ENCODE measurements at places on chromosomes 6 and 20.

- peak; percentile 46 for ATAC-seq
These were observed 70.2 kb downstream of the PERP start for GRCh38 chr6:138037009-138037504.

DNA sequence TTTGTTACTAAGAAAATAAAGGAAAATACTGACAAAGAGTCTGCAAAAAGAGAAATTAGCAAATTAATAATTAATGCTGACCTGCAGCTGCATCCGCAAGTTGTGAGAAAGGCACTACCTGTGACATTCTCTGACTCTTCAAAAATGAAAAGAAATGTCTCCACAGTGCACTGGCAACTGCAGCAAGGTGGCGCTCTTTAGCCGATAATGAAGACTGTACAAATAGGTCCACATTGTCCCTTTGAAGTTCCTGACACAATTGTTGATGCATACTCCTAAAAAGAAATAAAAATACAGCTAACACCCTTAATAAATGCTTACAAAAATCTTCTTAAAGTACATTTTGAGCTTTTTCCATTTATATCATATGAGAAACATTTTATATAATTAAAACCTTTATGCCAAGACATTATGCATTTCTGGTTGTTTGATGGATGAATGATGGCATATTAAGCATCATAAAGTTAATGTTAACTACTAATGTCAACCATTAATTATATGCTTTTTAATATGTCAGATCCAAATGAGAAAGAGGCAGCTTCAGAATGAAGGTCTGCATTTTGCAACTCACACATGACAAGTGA lies 96.5 kb downstream of the MMS22L start:
- peak; percentile 68 for ATAC-seq

DNA sequence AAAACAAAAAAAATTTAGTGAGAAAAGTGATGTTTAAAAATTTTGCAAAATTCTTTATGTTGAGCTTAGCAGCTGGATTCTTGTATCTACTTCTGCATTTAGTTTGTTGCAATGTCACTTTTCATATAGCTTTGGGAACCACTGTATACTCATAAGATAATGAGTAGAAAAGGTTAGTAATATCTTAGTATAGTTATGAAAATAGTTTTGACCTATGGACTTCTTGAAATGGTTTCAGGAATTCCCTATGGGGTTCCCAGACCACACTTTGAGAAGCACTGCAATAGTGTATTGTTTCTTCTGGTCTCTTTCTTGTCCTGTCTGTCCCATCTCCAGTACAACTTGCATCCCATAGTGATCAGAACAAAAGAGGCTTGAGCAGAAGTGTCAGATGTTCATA lies 29.4 kb downstream of the PPP1R16B start:
- ATAC-seq: no peak

GRCh38 chr6:162798546-162799266 lies 70.9 kb downstream of the PACRG start:
- no peak for ATAC-seq

DNA sequence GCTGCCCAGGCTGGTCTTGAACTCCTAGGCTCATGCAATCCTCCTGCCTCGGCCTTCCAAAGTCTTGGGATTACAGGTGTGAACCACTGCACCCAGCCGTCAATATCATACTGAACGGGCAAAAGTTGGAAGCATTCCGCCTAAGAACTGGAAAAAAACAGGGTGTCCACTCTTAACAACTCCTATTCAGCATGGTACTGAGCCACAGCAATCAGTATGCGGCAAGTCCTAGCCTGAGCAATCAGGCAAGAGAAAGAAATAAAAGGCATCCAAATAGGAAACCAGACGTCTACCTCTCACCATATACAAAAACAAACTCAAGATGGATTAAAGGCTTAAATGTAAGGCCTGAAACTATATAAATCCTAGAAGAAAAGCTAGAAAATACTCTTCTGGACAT lies 83.1 kb downstream of the FKBP5 start:
- no peak for ATAC-seq

GRCh38 chr6:72739368-72739779 lies 117.5 kb downstream of the KCNQ5 start:
- no peak for ATAC-seq

DNA sequence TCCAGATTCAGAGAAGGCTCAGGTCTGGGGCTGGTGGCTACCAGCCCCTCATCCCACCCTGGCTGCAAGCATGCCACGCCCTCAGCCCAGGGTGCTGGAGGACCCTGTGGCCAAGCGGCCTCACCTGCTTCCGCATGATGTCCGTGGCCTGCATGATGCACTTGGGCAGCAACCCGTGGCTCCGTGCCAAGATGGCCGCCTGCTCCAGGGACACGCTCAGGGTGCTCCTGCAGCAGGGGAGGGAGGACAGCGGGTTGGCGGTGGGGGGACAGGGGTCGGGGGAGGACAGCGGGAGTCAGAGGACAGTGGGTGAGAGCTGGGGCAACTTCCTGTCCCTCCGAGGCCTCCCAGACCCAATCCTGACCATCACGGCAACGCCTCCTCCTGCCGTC lies 200.1 kb downstream of the PREX1 start:
- ATAC-seq: no peak

DNA sequence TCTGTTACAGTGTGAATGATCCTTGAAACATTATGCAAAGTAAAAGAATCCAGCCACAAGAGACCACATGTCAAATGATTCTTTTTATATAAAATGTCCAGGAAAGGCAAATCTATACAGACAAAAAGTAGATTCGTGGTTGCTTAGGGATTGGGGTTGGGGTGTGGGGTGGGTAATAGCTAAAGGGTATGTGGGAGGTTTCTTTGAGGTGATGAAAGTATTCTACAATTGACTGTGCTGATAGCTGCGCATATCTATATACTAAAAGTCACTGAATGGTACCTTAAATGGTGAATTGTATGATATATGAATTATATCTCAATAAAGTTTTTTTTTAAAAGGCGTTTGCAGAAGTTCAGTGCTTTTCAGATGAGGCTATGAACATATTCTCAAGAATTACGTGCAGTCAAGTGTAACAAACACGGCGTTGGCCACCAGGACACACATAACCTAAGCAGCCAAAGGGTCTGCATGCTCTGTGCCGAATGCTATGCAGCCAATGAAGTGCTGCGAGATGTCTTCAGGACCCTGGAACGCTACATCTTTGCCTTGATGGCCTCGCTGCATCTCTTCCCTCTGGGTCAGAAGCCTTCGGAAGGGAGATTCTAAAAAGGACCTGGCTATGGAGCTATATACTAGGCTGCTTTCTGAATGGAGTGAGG lies 96.9 kb downstream of the SCML4 start:
- no peak for ATAC-seq

DNA sequence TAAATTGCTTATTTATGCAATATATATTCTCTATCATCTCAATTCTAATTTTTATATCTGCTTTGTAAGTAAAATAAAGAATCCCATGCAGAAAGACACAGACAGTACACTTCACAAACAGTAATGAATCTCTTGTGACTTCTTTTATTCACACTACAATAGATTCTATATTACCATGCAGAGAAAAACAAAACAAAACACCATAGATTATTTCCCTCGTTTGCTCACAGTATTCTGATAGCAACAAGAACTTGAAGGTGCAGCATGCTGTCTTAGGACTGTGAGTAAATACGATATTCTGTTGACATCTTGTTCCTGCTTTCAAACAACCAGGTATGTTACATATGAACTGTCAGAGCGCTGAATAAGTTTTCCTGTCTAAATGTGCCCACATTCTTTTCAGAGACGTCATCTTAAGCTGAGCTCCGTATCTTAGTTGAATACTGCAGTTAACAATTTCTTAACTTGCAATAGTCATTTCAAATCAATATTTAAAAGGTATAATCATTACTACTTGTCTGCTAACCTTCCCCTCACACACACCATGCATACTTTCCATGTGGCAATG lies 140.1 kb downstream of the BTBD9 start:
- peak; percentile 26 for ATAC-seq

- ATAC-seq: no peak
These were observed 88.6 kb downstream of the SCP2D1 start for GRCh38 chr20:18901980-18902737.

DNA sequence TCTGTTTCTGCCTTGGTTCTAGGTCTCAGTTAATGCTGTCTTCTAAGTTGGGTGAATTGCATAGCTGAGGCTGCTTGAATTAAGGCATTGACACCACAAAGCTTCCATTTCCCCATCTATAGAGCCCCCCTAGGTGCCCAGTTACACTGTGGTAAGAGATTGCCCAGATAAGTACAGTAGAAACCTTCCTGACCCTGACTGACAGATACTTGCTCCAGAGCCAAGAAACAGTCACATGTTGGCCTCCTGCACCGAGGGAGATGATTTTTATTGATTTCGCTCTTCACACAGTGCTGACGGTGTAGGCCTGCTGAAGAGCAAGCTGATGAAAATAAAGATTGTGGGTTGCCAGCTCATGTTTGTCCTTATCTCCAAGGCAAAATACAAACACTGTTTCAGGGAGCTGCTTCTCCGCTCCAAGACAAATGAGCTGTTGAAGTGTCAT lies 67.9 kb downstream of the TRMT11 start:
- ATAC-seq: no peak

DNA sequence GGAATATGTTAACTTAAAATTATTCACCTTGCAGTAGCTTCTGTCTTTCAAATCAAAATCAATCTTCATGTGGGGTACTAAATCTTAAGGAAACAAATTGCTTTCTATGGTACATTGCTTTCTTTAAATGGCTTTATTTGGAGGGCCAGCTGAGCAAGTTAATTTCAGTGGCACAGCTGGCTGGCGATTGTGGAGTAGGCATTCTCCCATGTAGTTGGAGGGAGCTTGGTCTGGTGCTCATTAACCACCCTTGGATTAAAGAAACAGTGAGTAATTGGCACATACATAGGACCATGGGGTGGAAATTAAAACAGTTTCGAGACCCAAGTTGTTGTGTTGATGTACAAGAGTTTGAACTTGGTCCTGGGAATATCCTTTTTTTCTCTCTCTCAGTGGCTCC lies 201.3 kb upstream of the CHD6 start:
- ATAC-seq: no peak

DNA sequence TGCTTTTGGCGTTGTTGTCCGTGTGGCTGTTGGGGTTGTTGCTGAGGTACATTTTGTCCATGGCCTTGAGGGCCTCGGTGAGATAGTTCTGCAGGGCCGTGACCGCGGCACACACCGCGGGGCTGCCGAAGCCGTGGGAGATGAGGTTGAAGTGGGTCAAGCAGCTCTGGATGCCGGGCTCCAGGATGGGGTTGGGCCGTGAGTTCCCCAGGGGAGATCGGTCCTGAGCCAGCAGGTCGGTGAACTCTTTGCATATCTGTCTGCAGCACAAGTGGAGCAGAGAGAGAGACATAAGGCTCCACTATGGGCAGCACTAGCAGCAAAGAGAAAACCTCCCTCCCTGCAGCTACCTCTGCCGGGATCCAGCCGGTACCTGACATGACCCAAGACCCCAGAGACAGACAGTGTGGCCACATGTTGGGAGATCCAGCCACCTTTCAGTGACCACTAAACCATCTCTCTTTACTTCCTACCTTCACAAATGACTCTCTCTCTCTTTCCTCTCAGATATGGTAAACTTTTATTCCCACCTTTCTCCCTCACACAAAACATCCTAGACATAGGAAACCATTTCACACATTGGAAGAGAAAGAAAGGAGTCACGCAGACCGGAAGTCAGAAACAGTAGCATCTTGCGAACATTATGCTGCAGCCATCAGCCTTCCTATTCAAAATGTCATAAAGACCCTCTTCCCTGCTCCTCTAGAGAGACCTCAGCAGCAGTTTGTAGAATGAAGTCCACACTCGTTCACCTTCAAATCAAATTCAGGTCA lies 16.2 kb downstream of the TFAP2A start:
- no peak for ATAC-seq

DNA sequence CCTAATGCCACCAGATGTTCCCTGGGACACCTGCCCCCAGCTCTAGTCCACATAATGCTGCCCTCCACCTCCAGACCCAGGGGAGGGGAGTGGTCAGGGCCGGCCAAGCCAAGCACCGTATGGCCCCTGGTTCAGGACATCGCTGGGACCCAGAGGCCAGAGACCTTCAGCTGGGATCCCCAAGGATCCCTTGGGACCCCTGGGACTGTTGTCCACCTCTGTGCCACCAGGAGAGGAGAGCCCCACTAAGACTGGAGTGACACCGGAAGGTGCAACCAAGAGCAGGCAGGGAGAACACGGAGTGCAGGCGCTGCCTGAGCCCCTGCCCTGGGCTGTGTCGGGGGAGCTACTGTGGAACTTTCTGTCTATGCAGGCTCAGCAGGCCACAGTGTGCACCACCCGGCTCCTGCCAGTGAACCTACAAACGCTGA lies 43.6 kb downstream of the CTCFL start:
- ATAC-seq: peak; percentile 67

- no peak for ATAC-seq
These were observed 247.0 kb upstream of the KCNQ5 start for GRCh38 chr6:72374857-72375256.

- no peak for ATAC-seq
These were observed 134.8 kb downstream of the LY86 start for GRCh38 chr6:6723361-6723760.

- ATAC-seq: peak; percentile 95
These were observed 55.6 kb downstream of the SLX4IP start for GRCh38 chr20:10490706-10491105.

DNA sequence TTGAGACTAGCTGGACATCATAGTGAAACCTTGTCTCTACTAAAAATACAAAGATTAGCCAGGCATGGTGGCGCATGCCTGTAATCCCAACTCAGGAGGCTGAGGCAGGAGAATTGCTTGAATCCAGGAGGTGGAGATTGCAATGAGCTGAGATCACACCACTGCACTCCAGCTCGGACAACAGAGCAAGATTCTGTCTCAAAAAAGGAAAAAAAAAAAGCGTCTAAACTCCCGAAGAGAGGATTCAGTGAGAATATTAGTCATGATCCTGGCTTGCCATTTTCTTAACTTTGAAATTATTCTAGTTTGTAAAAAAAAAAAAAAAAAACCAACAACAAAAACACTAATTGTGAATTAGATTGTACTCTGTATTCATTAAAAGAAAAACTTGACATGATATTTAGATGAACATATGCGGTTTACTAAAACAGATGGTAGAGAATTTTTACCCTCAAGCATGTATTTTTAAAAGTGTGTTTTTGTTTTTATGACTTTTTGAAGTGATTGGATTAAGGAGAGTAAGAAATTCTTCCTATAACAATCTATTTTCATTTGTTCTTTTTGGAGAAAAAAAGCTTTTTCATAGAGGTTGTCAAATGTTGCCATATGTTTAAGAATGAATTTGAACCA lies 80.7 kb downstream of the UST start:
- ATAC-seq: no peak

GRCh38 chr20:48846516-48847492 lies 19.0 kb upstream of the PREX1 start:
- ATAC-seq: peak; percentile 44

DNA sequence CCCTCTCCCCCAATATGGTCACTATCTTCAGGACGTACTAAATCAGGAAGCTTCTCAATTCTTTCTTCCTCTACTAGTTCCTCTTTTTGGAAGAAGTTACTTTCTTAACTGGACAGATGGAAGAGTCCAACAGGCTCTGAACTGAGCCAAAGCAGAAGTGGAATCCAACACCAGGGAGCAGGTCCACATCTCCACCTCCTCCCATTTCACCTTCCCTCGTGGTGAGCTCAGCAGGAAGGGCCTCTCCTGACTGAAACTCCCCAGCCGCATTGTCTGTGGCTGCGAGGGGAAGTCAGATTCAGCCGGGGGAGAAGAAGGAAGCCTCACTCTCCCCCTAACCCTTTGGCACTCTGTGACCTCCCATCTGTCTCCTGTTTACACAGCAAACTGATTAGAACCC lies 63.8 kb upstream of the UST start:
- ATAC-seq: no peak

GRCh38 chr6:39834278-39834677 lies 42.1 kb downstream of the DAAM2 start:
- no peak for ATAC-seq

- no peak for ATAC-seq
These were observed 4.5 kb downstream of the FLRT3 start for GRCh38 chr20:14332866-14333265.

Measured in motor neuron (in vitro differentiated cells).